NCI-H69 (cell line): ENCODE measurements at places on chromosomes 1 and 21.

- DNase-seq, result peak; percentile 36
These were observed 1171.2 kb downstream of the PLA2G4A start for GRCh38 chr1:187999973-188000372.

DNA sequence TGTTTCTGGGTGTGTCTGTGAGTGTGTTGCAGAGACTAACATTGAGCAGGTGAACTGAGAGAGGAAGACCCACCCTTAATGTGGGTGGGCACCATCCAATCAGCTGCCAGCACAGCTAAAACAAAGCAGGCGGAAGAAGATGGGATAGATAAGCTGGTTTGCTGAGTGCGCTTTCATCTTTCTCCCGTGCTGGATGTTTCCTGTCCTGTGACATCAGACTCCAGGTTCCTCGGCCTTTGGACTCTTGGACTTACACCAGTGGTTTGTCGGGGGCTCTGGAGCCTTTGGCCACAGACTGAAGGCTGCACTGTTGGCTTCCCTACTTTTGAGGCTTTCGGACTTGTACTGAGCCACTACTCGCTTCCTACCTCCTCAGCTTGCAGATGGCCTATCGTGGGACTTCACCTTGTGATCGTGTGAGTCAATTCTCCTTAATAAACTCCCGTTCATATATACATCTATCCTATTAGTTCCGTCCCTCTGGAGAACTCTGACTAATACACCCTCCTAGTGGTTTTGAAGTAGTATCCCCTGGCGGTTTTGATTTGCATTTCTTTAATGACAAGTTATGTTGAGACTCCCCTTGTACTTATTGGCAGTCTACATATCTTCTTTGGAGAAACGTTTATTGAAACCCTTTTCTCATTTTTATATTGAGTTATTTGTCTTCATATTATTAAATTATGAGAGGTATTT, 546.6 kb upstream of the TMPRSS15 start:
- DNase-seq, result no peak

DNA sequence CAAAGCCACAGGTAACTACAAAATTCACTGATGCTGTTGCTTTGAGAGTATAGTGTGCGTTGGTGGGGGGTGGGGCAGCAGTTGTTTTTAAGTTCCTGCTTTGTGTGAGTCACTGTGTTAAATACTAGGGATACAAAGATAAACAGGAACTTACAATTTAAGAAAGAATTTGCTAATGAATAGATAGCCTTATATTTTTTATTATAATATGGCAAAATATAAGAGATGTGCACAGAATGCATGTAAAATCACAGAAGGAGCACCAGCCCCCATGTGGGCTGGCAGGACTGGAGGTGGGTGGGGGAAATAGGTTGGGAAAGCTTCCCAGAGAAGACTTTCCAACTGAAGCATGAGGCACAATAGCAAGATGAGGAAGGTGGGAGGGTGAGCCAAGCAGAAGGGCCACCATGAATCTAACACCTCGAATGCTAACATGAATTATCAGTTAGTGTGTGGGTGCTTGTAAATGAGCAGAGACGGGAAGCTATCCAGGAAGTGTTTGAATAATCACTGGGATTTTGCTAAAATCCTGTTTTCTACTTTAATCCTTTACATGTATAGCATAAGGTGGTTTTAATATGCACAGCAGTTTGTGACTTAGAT, 57.0 kb upstream of the RAVER2 start:
- no peak for DNase-seq

GRCh38 chr21:41750532-41751151, 16.2 kb downstream of the RIPK4 start:
- no peak for DNase-seq

DNA sequence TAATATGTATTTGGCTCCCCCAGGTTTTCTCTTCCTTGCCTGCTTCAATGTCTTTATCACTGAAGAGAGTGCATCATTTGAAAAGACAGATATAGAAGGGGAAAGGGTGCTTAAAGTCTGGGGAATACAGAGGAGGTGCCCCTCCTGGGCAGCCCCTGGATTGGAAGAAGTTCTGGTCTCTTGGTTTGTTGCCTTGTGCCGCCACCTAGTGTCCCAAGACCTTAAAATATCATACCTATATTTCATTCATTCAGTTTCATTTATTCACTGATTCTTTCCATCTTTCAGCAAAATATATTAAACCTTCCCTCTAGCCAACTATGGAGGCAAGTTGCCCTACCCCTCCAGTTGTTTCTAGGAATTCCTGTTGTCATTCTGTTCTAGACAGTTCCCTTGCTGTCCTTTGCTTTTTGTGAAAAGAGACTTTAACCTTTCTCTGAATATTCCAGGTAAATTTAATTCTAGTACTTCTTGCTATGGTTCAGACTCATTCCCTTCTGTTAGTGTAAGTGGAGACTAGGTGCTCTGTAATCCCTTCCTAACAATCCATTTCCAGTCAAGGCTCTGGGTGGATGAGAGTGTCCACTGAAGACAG, 56.1 kb downstream of the MEF2D start:
- DNase-seq, result peak; percentile 73

GRCh38 chr1:65066766-65067490, 81.1 kb upstream of the AK4 start:
- DNase-seq, result peak; percentile 84

DNA sequence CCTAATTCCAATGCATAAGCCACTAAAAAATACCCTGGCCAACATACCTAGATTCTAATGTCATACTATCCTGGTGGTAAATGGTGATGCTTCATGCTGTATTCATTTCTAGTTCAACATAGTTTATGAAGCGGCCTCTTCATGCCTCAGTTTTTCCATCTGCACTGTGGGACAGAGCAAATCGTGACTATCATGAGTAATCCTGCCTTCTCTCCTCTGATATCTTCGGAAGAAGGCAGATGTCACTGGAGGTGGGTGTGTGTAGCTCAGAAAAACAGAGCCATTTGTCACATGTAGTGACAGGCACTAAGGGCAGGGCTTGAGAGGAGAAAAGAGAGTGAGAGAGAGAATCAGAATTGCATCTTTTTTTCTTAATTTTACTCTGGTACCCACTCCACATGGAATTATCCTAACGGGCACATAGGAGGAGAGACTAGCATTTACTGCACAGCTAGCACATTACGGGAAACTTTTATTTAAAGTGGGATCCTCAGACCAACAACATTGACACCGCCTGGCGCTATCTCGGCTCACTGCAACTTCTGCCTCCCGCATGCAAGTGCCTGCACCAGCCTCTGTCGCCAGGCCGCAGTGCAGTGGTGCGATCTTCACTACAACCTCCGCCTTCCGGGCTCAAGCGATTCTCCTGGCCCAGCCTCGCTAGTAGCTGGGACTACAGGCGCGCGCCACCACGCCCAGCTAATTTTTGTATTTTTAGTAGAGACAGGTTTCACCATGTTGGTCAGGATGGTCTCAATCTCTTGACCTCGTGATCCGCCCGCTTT, 78.4 kb upstream of the KCNA3 start:
- DNase-seq, result no peak

- DNase-seq, result no peak
These were observed 2.6 kb upstream of the TTC34 start for GRCh38 chr1:2803931-2804627.

DNA sequence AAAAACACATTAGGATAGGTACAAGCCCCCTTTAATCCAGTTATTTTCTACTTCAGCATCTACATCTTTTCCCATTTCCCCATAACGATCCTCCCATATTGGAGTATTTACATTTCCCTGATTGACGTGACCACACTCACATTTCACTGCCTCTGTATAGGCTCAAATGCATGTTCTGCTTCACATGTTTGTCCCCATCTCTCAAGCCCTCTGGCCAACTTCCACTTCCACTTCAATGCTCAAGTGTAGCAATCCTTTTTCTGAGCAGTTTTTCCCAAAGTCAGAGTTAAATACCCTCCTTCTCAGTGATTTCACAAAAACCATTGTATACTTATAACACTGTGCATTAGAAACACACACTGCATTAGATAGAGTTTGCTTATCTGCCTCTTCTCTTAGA, 61.8 kb upstream of the TTLL7 start:
- peak; percentile 4 for DNase-seq

GRCh38 chr1:198623752-198624647, 14.8 kb upstream of the PTPRC start:
- no peak for DNase-seq

DNA sequence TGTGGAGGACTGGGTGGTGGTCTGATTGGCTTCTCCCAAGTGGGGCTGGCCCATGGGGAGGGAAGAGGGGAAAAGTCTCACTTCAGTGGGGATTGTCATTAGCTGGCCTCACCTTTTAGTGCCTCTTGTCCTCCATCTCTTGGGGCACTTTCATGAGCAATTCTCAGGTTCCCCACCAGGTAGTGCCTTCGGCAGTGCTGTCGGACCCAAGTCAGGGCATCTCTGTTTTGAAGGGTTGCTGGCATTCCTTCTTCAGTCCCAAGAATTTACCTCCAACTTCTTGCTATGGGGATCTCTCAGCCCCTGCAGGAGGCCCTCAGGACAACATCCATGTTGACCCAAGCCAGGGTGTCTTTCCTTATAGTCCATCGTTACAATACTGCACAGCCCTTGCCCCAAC, 54.7 kb upstream of the F3 start:
- DNase-seq, result no peak

- no peak for DNase-seq
These were observed 14.0 kb downstream of the ETS2 start for GRCh38 chr21:38819719-38820159.

GRCh38 chr1:219566951-219567947, 45.7 kb downstream of the ZC3H11B start:
- peak; percentile 87 for DNase-seq
